ENCODE measurements at places on chromosomes 12 and 14.
A peak's percentile ranks its signal among the peaks of the same experiment; 100 is the strongest.

- no peak for DNase-seq
Observed at GRCh38 chr14:24659916-24660570, 26.1 kb upstream of the GZMB start.

- DNase-seq: no peak
Observed at GRCh38 chr12:6185961-6186827, 14.0 kb upstream of the CD9 start.

DNA sequence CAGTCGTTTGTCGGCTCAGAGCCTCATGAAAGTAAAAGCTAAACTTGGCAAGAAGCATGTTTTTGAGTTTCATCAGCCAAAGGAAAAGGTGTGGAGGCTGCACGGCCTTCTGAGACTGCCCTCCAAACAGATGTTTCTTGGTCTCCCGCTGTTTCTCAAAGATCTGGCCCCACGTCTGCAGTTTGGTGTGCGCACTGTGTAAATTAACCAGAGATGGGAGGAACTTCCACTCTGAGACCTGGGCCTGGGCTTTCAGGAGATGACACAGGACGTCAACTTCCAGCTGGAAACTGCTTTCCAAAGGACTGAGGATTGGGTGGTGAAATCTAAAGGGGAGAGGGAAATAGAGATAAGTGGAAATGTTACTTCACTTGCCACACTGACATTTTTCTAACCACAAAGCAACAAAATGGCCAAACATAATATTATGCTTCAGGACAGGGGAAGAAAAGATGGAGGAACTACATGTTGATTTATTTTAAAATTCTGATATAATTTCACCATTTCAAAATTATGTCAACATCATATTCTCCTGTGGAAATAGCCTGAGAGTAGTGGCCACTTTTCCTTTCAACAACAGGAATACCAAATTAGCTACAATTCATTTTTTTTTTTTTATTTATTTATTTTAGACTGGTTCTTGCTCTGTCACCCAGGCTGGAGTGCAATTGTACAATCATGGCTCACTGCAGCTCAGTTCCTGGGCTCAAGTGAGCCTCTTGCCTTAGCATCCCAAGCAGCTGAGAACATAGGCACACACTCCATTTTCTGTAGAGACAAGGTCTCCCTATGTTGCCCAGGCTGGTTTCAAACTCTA is 27.6 kb downstream of the KICS2 start:
- no peak for DNase-seq

GRCh38 chr12:19894803-19895202 is 455.5 kb downstream of the AEBP2 start:
- no peak for DNase-seq

GRCh38 chr12:9244894-9245293 is 36.7 kb upstream of the PZP start:
- DNase-seq: no peak

DNA sequence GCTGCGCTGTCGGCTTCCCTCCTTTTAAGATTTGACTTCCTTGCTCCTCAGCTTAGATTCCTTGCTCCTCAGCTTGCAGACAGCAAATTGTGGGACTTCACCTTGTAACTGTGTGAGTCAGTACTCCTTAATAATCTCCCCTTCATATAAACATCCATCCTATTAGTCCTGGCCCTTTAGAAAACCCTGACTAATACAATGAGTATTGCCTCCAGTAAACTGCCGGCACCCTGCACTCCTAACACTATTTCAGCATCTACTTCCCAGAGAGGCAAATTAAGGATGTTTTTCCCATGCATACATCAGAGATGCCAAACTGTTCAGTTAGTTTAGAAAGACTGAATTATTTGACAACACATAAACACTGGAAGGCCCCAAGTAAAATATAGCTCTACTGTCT is 611.3 kb upstream of the TMEM132C start:
- DNase-seq: no peak

- DNase-seq: no peak
Observed at GRCh38 chr12:28699029-28699428, 450.0 kb upstream of the FAR2 start.

DNA sequence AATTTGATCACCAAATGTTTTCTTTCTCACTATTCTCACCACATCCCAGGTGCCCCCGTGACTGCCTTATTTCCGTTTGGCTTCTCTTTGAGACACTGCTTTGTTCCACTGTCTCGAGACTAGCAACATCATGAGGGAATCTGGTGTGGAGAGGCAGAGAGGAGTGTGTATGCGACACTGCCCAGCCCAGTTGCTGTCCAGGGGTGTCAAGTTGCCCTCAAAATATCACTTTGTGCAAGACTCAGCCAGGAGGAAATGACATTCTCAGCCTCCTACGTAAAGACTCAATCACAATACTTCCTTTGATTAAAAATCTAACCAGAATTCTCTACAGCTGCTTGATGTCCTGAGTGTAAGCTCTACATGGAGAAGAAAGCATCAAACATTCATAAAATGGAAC is 48.2 kb upstream of the EEA1 start:
- DNase-seq: no peak

DNA sequence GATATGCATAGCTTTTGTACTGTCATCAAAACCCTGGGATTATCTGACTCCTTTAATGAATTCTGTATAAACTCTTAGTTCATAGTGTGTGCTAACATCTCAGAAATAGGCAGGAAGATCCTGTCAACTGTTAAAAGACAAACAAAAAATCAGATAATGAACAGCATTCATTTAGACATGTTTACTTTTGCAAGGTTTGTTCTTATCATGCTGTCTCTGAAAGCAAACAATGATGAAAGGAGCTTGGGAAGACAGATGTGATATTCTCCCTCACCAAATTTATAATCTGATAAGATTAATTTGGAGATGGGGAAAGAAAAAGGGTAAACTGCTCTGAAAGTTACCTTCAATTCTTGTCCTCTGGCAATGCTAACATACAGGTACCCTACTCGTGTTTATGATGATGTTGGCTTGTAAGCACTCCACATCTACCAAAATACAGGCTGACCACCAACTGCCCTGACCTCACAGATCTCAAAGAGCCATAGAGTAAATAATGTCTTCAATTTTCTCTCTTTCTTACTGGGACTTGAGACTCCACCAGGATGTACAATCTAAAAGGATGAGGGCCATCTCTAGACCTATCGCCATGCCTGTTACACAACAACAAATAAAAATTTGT is 233.8 kb downstream of the SSPN start:
- DNase-seq: no peak

DNA sequence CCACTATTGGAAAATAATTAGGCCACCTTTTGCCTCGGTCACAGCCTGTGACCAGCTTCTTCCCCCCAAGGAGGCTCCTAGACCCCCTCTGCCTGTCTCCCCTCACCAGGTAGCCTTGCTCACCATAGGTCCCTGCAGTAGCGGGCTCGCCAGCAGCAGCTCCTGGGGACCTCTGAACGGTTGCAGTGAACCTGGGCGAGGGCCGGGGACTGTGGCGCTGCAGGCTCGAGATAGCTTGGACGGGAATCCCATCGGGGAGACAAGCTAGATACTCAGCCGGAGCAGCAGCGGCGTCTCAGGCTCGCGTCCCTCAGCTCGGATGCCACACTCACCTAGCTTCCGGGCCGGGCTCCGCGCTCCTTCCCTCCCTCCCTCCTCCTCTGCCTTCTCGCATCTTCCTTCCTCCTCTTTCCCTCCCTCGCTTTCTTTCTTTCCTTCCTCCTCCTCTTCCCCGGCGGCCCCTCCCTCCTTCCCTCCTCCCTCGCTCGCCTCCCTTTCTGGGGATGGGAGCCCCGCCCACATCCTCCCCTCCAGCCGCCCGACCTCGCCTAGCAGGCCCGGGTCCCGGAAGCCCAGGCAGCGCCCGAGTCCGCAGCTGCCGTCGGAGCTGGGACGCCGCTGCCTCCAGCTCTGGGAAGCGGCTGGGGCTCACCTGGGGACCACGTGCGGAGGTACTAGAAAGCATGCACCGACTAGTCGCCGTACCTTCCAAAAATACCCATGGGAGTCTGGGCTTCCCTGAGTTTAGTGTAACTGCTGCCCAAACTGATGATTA is at the start of gene BMP4:
Gene BMP4, minus strand, starts transcription at position 399 of the 775 bp plus-strand sequence. CDS start 4,603 bp downstream, outside the sequence.
- DNase-seq: no peak

GRCh38 chr14:100767003-100767787 is 40.5 kb downstream of the DLK1 start:
- no peak for DNase-seq

DNA sequence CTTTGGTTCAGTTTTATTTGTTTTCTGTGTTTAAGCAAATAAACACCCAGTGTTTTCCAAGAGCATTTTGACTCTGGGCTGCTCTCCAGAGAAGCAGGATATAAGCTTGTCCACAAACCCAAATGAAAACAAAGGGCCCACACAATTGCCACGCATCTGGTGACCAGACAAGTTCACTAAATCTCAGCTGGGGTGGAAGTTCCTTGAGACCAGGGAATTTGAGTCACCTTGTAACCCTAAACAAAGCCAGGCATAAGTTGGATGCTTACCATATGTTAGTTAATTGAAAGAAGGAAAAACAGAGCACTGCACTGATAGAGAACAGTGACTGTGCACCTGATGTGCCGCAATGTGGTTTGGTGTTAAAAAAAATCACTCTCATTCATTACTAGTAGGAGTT is 1.6 kb upstream of the TXNRD1 start:
- no peak for DNase-seq

- DNase-seq: no peak
Observed at GRCh38 chr12:54340846-54341245, 15.9 kb downstream of the COPZ1 start.

DNA sequence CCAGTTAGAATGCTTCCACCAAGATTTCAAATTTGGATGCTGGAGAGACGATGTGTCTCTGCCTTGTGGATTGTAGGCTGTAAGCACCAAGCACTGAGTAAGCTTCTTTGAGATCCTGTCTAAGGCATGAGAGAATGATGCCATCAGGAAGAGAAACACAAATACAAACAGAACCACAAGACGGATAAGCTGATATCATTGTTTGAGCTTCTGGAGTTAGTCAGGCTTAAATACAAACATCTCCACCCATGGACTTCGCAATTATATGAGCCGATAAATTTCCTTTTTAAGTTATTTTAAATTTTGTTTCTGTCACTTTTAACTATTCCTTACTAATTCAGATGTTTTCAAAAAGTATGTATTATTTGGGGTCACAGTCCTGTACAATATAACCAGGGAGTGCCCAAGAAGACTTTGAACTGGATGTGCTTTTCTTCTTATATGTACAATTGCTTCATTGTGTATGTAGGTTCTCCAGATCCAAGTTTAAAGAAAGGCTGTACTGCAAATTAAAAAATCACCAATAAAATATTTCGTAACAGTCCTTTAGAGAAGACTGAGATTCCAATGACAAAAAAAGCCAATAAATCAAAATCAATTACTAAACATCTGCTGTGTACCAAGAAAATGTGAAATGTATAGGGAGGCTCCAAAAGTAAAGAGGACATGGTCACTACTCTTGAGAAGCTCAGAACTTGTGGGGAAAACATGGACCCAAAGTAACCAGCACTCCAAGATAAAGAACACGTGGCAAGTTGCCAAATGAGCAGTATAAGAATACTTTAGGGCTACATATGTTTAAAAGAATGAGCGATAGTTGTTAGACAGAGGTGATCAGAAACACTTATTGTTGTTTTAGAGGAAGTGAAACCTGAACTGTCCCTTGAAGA is 274.1 kb downstream of the ADAMTS20 start:
- no peak for DNase-seq

GRCh38 chr12:43401096-43401495 is 150.9 kb downstream of the ADAMTS20 start:
- no peak for DNase-seq

DNA sequence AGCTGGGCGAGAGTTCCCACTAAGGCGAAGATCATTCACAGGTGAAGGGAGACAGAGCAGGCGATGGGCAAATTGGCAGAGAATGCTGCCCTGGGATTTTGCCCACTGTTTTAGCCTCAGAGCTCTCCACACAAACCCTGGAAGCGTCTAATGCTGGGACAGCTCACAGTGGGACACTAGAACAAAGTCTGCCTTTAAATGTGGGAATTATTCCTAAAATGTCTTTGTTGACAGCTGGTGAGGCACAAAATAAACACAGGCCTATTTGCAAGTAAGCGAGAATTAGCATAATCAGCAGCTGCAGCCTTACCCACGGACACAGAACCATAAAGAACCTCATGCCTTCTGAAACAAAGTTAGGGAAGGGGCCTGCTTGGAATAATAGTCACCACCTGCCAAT is 824.5 kb downstream of the AACS start:
- no peak for DNase-seq

- no peak for DNase-seq
Observed at GRCh38 chr14:78329371-78329770, 159.2 kb downstream of the NRXN3 start.

- peak; percentile 58 for DNase-seq
Observed at GRCh38 chr14:66070542-66071319, 415.4 kb upstream of the CCDC196 start.

GRCh38 chr12:42584651-42585111 is 4.9 kb downstream of the PRICKLE1 start:
- DNase-seq: no peak

DNA sequence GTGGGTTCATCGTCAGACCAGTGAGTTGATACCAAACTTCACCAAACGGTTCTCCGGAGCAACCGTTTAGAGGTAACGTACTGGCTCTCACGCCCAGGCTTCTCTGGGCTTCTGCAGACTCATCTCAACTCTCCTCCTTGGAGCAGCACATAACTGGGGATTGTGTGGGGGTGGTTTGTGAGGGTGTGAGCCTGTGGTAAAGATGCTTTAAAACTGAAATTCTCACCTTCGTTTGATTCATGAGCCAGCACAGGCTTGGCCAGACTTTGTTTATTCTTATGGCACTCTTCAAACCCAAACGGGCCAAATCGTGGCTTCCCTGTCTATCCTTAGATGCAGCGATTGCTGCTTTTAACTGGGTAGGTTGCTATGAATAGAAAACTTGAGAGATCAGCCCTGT is 121.3 kb downstream of the SAMD4A start:
- no peak for DNase-seq

GRCh38 chr12:62711631-62712241 is 223.2 kb downstream of the PPM1H start:
- DNase-seq: no peak

DNA sequence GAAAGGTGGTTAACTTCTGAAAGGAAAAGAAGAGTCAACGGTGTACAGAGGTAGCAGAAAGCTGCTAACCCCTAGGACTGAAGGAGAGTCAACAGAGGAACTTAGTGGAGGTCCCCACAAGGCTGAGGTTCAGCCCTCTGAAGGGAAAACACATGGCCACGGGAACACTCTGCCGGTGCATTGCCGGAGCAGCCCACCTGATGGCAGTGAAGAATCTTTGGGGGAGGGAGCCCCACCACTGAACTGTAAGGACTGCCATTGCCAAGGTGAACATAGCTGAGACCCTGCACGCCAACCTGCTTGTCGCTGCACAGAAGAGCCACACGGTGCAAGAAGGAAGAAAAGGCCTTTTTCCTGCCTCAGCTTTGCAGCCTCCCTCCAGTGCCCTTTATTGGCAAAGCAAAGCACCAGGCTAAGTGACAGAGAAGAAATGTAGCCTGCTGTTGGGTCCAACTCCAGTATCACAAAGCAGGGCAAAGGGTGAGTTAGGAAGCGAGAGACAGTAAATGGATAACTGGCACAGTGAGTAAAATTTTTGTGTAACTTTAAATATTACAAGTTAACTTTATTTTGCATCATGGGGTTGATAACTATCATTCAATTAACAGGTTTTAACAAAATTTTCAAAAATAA is 76.9 kb downstream of the LIN52 start:
- no peak for DNase-seq

- DNase-seq: no peak
Observed at GRCh38 chr12:90630006-90630405, 325.0 kb downstream of the CCER1 start.

GRCh38 chr14:69909826-69910550 is 30.8 kb downstream of the SMOC1 start:
- no peak for DNase-seq

- no peak for DNase-seq
Observed at GRCh38 chr14:77474479-77475177, 16.7 kb downstream of the AHSA1 start.
